ENCODE measurements at places on chromosomes 3 and 15. TPM values are rescaled to one million over a fixed set of nuclear protein-coding genes. Genes with fewer than 3 reads are reported as not detected.

DNA sequence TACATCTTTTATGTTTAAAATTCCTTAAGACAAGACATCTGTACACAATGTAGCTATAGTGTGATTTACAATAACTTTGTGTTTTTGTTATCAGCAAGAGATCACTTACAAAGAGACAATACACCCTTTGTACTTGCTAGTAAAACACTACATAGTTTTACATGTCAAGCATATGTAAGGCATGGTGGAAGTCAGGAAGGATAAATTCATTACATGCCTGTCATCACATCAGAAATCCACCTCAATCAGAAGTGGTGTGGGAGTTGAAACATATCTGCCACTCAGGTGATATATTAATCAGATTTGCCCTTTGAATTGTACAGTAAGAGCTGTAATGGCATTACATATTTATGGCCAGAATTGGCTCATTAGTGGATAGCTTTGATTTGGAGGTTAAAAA is 95.5 kb downstream of the MBNL1 start:
- H3K27ac ChIP-seq = no peak overlapping the region
- peaks cover 17% of the 10 kb centered on the region for H3K4me1 ChIP-seq
- DNase-seq = no peak
- no peak overlapping the region for H3K4me3 ChIP-seq
- H3K27me3 ChIP-seq = no peaks in the 10 kb centered on the region
- H3K36me3 ChIP-seq = no peaks in the 10 kb centered on the region

GRCh38 chr3:34396288-34396687 is 597.9 kb downstream of the PDCD6IP start:
- no peaks in the 10 kb centered on the region for H3K4me1 ChIP-seq
- no peak for DNase-seq
- H3K36me3 ChIP-seq = no peaks in the 10 kb centered on the region
- H3K4me3 ChIP-seq = no peak overlapping the region
- H3K27me3 ChIP-seq = no peaks in the 10 kb centered on the region

GRCh38 chr3:19263606-19264005 is 115.3 kb downstream of the KCNH8 start:
- no peak overlapping the region for H3K27ac ChIP-seq
- no peaks in the 10 kb centered on the region for H3K36me3 ChIP-seq
- H3K27me3 ChIP-seq = no peaks in the 10 kb centered on the region
- no peak overlapping the region for H3K4me3 ChIP-seq
- H3K4me1 ChIP-seq = no peaks in the 10 kb centered on the region
- no peak for DNase-seq

- no peaks in the 10 kb centered on the region for H3K27me3 ChIP-seq
- no peak overlapping the region for H3K4me3 ChIP-seq
- no peaks in the 10 kb centered on the region for H3K4me1 ChIP-seq
- H3K36me3 ChIP-seq = no peaks in the 10 kb centered on the region
- DNase-seq = no peak
Observed at GRCh38 chr15:82873000-82873680, 63.7 kb downstream of the WHAMM start.

- no peaks in the 10 kb centered on the region for H3K4me1 ChIP-seq
- H3K27ac ChIP-seq = no peak overlapping the region
- no peaks in the 10 kb centered on the region for H3K27me3 ChIP-seq
- no peak overlapping the region for H3K4me3 ChIP-seq
- no peak for DNase-seq
- H3K36me3 ChIP-seq = no peaks in the 10 kb centered on the region
Observed at GRCh38 chr3:18679238-18679637, 254.1 kb upstream of the SATB1 start.

DNA sequence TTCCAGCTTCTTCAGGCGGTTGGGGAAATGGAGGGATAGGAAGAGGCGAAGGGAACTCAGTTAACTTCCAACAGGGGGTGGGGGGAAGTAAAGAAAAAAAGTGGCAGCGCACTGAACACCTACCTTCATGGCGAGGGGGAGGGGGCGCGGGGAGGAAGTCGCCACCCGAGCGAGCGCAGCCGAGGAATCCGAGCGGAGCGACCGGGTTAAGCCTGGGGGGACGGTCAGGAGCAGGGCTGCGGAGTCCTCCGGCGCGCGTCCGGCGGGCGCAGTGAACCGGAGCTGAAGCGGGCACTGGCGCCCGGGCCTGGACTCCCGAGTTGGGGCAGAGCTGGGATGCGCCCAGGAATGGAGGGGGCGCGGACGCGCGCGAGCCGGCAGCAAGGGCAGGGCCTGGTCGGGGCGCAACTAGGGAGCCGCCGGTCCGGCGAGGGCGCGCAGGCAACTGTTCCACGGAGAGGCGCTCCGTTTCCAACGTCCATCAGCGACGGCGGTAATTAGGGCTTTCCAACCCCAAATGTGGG is at the start of gene WNT5A:
Gene WNT5A, minus strand, starts transcription at position 450 of the 524 bp plus-strand sequence. Its CDS starts 321 bp downstream, at position 129.
- no peaks in the 10 kb centered on the region for H3K4me1 ChIP-seq
- H3K27ac ChIP-seq = no peak within 1 kb of the TSS
- H3K36me3 ChIP-seq = no peaks in the 10 kb centered on the region
- no peak for DNase-seq
- H3K4me3 ChIP-seq = peak within 1 kb of the TSS; percentile 66

ERICH6 gene
- total RNA-seq = not detected

GRCh38 chr15:91099616-91099994 is 452 bp upstream of the SV2B start:
- H3K27ac ChIP-seq = no peak overlapping the region
- H3K4me3 ChIP-seq = no peak overlapping the region
- no peaks in the 10 kb centered on the region for H3K4me1 ChIP-seq
- peaks cover 5% of the 10 kb centered on the region for H3K27me3 ChIP-seq
- H3K36me3 ChIP-seq = no peaks in the 10 kb centered on the region

TMEM44 gene
- 31.5 TPM for total RNA-seq

GRCh38 chr3:59733041-59733809 is 683.4 kb upstream of the CFAP20DC start:
- no peak for DNase-seq
- H3K27me3 ChIP-seq = no peaks in the 10 kb centered on the region
- H3K4me3 ChIP-seq = no peak overlapping the region
- no peaks in the 10 kb centered on the region for H3K4me1 ChIP-seq
- H3K27ac ChIP-seq = no peak overlapping the region

DNA sequence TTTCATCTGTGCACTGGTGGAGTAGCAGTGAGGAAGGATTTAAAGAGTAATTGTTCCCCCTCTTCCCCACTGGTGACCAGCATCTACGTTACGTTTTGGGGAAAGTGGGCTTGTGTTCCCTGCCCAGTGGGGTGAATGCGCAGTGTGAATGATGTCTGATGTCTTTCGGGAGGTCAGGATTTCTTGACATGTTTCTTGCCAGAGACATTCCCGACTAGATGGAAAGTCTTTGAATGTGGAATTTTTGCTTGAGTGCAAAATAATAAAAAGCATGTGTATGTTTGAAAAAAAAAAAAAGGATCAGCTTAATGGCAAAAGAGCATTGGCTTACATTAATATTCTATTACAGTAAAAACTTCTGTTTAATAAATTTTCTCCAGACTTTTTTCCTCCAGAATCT is 632.2 kb downstream of the FOXP1 start:
- H3K4me3 ChIP-seq = no peak overlapping the region
- H3K4me1 ChIP-seq = peaks cover 2% of the 10 kb centered on the region
- peaks cover 2% of the 10 kb centered on the region for H3K36me3 ChIP-seq
- no peak for DNase-seq
- no peak overlapping the region for H3K27ac ChIP-seq

GRCh38 chr15:64610257-64610919 is 150.0 kb downstream of the ZNF609 start:
- no peak overlapping the region for H3K4me3 ChIP-seq
- no peak overlapping the region for H3K27ac ChIP-seq
- no peaks in the 10 kb centered on the region for H3K36me3 ChIP-seq

DNA sequence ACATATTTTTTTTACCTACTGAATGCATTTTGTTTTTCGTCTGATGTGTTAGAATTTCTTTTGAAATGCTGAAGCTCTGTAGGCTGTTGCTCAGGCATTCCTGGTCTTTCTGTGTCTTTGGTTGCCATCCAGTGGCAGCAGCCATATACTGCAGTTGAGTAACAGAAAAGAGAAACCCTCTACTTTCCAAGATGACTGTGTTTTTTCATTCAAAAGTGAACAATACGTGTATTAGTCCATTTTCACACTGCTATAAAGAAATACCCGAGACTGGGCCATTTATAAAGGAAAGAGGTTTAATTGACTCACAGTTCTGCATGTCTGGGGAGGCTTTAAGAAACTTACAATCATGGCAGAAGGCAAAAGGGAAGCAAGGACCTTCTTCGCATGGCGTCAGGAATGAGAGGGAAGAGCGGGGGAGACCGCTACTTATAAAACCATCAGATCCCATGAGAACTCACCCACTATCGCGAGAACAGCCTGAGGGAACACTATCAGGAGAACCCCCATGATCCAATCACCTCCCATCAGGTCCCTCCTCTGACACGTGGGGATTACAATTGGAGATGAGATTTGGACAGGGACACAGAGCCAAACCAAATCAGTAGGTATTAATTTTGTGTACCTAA is 4.7 kb upstream of the GOLGA8B start:
- no peak overlapping the region for H3K27ac ChIP-seq
- H3K27me3 ChIP-seq = no peaks in the 10 kb centered on the region
- H3K36me3 ChIP-seq = no peaks in the 10 kb centered on the region
- H3K4me3 ChIP-seq = no peak overlapping the region
- H3K4me1 ChIP-seq = no peaks in the 10 kb centered on the region

LDHAL6B gene
- not detected for total RNA-seq

PLCH1 gene
- total RNA-seq = not detected

KY gene
- total RNA-seq = 1.2 TPM

- no peak for DNase-seq
- no peaks in the 10 kb centered on the region for H3K4me1 ChIP-seq
- H3K36me3 ChIP-seq = no peaks in the 10 kb centered on the region
Observed at GRCh38 chr3:9957214-9957613, 5.0 kb upstream of the PRRT3 start.

DNA sequence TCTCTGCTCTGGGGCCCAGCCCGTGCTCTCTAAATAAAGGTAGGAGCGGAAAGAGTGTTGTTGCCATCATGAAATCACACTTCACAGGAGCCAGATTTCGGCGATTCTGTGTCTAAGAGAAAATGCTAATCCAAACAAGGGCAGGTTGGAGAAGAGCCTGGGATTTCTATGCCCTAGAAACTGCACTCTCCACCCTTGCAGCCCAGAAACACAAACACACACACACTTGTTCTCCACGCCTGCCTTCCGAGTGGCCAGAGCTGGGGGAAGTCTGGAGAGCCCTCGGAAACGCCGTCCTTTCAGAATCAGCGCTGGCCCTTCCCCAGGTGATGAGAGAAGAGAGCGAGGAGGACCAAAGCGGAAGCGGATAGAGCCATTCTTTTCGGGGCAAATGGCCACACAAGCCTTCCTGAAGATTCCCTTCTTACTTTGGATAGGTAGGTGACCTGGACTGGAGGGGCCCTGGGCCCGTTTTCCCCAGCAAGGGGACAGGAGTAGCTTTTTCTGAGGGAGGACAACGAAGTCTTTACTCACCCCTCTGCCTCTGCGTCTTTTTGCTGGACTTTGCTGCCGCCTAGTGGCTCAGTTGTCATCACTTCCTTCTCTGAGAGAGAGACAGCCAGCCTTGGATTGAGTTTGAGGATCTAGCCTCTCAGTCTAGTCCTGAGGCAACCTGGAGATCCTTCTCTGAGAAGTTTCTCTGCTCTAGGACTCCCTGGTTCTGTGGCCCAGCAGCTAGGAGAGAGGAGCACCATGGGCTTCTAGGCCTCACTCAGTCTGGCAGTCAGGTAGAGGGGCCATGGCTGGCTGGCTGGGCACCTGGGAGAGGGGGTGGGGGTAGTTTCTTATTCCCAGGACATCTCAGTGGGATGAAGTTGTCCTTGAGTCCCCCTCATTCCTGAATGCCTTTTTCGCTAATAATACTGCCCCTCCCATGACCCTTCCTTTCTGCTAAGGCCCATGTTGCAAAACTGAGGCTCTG is 37.7 kb downstream of the SENP8 start:
- H3K36me3 ChIP-seq = no peaks in the 10 kb centered on the region
- H3K27ac ChIP-seq = no peak overlapping the region
- H3K4me3 ChIP-seq = peak overlapping the region; percentile 54
- H3K4me1 ChIP-seq = no peaks in the 10 kb centered on the region
- no peaks in the 10 kb centered on the region for H3K27me3 ChIP-seq
- peak; percentile 91 for DNase-seq

HRG gene
- not detected for total RNA-seq

- no peaks in the 10 kb centered on the region for H3K27me3 ChIP-seq
- no peak for DNase-seq
- H3K27ac ChIP-seq = no peak overlapping the region
- H3K4me3 ChIP-seq = no peak overlapping the region
- no peaks in the 10 kb centered on the region for H3K4me1 ChIP-seq
- H3K36me3 ChIP-seq = no peaks in the 10 kb centered on the region
Observed at GRCh38 chr3:43959498-43960447, 269.0 kb downstream of the ABHD5 start.

LRRIQ4 gene
- total RNA-seq = not detected

GRCh38 chr3:71907996-71908395 is 123.0 kb upstream of the PROK2 start:
- DNase-seq = no peak
- H3K4me3 ChIP-seq = no peak overlapping the region
- no peaks in the 10 kb centered on the region for H3K4me1 ChIP-seq
- no peaks in the 10 kb centered on the region for H3K36me3 ChIP-seq

DNA sequence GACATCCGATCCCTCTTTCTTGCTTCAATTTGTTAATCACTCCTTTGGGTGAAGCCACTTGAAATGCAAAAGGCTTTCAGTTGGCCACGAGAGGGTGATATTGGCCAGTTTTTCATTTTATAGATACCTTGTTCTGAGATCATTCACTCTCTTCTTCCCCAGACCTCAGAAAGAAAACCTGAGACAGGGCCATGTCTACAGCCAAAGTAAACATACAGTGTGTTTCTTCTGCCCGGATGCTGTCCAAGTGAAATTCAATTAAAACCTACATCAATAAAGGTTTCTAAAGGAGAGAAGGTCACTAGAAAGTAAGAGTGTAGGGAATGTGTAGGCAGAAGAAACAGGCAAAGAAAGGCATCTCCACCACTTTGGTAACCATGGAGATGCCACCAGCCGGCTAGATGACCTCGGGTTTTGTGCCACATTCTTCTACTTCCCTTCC is 39.5 kb upstream of the FMN1 start:
- no peaks in the 10 kb centered on the region for H3K27me3 ChIP-seq
- no peak overlapping the region for H3K4me3 ChIP-seq
- no peaks in the 10 kb centered on the region for H3K4me1 ChIP-seq

DNA sequence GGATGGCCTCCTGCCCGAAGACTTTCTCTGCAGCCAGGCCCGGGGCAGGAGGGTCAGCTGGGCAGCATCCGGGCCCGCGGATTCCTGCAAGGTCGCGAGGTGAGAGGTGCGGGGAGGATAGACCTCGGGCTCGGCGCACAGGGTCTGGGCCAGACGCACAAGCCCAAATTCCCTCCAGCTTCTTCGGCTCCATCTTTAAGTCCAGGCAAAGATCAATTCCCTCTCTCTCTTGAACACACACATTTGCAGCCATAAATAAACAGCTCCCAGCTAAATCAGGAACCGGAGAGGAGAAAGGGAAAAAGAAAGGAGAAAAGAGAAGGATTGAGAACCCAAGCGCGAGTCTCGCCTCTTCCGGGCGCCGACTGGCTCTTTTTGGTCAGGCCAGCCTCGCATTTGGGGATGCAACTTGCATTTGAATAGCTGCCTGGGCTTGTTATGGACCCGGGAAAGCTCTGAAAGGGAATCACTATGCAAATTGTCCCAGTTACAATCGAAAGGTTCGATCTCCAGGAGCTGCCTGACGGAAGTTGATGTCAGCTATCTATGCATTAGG is 14.5 kb upstream of the ONECUT1 start:
- H3K36me3 ChIP-seq = no peaks in the 10 kb centered on the region
- H3K27ac ChIP-seq = no peak overlapping the region
- H3K27me3 ChIP-seq = no peaks in the 10 kb centered on the region

All from aorta (tissue), 5 donors.